NCI-H2029 treated with DMSO at 0.1 percent for 48 hours (cell line): ENCODE measurements at places on chromosomes 13 and 19.
A peak's percentile ranks its signal among the peaks of the same experiment; 100 is the strongest.

DNA sequence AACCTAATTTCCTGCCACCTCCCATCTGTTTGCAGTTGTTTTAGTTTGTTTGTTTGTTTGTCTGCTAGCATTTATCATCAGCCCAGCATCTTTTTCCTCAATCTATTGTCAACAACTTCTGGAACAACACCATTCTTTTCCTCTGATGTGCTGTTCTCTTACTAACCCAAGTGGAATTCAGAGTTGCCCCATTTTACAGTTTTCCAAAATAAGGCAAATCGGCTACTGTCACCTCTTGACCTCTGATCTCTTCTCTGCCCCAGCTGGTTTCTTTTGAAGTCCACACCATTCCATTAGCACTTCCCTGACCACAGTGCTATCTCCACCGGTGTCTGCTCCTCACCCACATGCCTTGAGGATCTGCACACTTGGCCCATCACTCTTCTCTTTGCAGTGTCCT, 102.4 kb downstream of the EFNB2 start:
- no peak for DNase-seq

DNA sequence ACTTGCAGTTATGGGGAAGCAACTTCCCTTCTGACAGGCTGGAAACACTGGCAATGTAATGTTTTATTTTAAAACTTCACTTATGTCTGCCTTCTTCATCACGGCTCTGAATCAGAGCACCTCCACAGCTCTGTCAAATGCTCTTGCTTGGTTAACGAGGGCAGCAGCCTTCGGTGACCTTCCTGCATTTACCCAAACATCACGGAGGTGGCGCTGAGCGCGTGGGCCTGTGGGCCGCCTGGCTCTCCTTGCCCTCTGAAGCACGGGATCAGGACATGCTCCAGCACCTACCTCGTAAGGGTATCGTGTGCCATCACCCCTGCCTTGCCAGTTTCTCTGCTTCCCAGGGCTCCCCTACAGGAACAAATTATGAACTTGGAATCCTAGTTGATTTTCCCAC, 310.0 kb downstream of the TEX29 start:
- DNase-seq: no peak

- no peak for DNase-seq
Measured at GRCh38 chr13:67150608-67151007, 79.5 kb downstream of the PCDH9 start.

- DNase-seq: no peak
Measured at GRCh38 chr13:109979228-109979627, 192.8 kb upstream of the IRS2 start.

- no peak for DNase-seq
Measured at GRCh38 chr13:35912841-35913240, 218.3 kb downstream of the DCLK1 start.

GRCh38 chr13:111114362-111115060, 599 bp upstream of the ARHGEF7 start:
- DNase-seq: peak; percentile 36

DNA sequence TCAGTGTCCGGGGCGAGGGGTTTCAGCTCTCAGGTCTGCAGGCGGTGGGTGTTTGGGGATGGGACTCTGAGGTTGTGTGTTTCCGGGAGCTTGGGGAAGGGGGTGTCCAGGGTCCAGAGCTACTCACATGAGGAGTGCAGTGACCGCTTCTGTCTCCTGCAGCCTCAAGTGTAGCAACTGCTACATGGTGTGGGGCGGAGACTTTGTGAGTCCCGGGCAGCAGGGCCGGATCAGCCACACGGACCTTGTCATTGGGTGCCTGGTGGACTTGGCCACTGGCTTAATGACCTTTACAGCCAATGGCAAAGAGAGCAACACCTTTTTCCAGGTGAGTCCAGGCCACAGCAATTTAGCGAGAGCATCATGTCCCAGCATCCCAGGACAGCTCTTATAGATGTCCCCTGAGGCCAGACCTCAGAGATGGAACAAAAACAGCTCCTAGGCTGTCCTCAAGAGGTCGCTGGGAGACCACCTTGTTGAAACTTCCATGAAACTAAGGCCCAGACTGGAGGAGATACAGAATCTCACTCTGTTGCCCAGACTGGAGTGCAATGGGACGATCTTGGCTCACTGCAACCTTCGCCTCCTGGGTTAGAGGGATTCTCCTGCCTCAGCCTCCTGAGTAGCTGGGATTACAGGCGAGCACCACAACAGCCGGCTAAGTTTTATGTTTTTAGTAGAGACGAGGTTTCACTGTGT, 44.9 kb downstream of the RYR1 start:
- DNase-seq: no peak

- DNase-seq: peak; percentile 19
Measured at GRCh38 chr19:56350416-56351045, 35.9 kb upstream of the ZSCAN5A start.

GRCh38 chr19:9672893-9673292, 2.0 kb downstream of the ZNF562 start:
- no peak for DNase-seq

GRCh38 chr13:41520660-41521630, 63.6 kb downstream of the RGCC start:
- DNase-seq: no peak

- DNase-seq: no peak
Measured at GRCh38 chr19:17536955-17537354, 18.5 kb upstream of the COLGALT1 start.

GRCh38 chr13:63774133-63774532, 2358.5 kb upstream of the PCDH20 start:
- DNase-seq: no peak

DNA sequence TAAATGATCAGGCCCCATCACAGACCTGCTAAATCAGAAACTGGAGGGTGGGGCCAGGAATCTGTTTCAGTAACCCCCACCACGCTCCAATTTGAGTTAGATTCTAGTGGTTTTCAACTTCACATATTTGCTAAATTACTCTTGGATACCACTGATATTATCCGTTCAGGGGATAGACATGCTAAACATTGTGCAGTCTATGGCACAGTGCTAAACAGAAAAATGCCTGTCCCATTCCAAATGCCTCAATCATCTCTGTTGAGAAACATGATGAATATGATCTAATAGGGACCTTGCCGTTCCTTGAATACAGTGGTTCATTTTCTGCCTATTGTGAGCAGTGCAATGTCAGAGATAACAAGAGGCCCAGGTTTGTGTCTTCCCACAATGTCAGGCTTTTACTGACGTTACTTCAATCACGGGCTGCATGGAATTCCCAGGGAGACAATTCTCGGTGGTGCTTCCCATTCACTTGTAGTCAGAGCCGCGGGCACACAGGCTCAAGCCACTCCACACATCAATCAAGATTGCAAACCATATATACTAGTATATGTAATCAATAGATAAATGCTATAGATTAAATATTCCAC, 52.7 kb downstream of the MYO16 start:
- DNase-seq: no peak

DNA sequence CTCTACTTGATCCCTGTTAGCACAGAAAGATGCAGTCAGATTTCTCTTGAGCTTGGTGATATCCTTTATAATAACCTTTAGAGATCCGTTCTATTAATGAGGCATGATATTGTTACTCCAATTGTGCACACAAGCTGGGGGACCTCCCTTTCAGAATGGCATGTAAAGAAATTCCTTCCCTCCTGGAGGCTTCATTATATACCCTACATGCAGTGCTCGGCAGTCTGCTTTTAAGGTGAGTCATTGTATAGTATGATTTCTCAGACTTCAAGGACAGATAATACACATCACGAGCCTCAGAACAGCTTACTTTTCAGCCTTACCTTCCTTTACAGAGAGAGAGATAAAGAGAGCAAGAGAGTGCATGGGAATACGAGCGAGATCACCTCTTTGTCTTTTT, 261.3 kb downstream of the ATP8A2 start:
- DNase-seq: no peak

DNA sequence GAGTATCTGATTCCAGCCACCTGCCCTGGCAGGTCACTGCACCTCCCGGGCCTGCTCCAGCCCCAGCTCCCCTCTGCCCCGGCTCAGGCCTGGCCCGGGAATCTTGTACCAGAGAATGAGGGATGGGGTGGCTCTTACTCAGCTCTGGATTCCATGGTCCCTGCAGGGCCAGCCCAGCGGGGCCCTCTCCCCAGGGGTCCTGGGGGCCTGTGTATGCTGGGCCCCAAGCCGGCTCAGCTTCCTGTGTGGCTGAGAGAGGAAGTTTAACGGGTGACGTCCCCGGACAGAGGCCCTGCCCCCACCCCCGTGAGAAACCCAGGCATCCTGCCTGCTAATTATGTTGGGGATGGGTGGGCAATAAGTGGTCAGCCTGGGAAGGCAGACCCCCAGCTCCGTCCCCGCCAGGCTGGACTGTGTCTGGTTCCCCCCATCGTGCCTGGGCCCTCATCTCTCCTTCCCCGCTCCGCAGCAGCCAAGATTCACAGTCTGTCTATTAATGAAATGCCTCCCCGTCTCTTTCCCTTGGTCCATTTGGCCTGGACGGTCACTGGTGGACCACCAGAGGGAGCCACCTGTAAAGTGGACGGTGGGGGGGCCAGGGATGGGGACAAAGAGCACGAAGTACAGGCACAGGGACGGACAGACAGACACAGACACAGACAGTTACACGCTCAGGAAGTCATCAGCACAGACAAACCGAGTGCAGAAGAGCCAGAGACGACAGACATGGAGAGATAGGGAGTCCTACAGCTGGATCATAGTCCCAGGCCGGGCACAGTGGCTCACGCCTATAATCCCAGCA, at the start of gene DENND1C:
Gene DENND1C, minus strand, starts transcription at position 247 of the 802 bp plus-strand sequence. Its CDS starts 92 bp downstream, at position 155.
- no peak for DNase-seq

DNA sequence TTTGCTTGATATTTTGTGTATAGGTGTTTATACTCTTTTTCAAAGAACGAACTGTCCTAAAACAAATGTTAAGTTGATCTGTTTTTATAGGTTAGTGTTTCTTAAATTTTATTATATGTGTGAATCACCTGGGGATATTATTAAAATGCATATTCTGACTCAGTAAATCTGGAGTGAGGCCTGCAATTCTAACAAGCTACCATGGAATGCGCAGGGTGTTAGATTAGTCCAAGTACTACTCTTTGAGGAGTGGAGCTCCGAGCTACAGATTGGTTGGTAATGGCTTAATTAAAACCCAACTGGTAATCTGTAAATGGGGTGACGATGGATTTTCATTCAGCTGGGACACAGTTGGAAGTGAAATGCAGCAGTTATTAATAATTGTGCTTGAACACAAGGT, 214.1 kb upstream of the UFM1 start:
- DNase-seq: no peak

DNA sequence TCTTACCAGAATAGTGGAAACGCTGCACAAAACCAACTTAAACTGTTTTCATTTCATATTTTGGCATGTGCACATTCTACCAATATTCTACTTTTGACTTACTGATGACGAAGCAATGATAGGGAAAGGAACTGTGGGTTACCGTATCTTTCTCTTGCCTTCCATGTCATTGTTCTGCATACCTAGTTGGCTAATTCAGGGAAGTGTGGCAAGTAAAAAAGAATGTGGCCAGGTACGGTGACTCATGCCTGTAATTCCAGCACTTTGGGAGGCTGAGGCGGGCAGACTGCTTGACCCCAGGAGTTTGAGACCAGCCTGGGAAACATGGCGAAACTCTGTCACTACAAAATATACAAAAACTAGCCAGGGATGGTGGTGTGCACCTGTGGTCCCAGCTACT, 108.2 kb downstream of the SIPA1L3 start:
- no peak for DNase-seq

DNA sequence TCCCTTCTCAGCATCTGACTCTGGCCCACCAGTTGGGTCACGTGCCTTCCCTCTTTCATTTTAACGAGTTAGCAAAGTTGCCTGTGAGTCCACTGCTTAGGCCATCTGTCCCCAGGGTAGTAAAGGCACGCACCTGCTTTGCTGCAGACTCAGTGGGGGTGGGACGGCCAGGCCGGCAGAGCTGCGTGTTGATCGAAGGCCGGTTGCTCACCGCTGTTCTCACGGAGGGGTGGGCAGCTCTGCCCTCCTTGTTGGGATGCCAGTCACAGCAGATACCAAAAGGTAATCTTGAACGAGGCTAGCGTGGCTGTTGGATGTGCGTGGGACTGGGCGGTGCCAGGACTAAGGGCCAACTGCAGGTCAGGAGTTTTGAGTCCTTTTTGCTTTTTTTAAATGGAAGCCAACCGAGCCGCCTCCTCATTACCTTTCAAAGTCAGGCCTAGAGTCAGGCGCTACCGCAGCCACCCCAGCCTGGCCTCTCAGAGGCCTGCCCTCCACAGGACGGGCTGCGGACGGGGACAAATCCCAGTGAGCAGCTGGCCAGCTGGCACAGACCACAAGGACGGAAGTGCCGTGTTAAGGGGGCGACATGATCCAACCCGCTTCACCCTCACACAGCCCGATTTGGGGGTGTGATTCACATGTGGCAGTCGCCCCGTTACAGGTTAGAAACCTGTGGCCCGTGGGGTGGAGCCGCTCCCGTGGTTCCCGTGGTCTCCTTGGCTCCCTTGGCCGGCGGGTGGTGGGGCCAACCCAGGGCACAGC, 20.6 kb downstream of the ADPRHL1 start:
- DNase-seq: no peak

DNA sequence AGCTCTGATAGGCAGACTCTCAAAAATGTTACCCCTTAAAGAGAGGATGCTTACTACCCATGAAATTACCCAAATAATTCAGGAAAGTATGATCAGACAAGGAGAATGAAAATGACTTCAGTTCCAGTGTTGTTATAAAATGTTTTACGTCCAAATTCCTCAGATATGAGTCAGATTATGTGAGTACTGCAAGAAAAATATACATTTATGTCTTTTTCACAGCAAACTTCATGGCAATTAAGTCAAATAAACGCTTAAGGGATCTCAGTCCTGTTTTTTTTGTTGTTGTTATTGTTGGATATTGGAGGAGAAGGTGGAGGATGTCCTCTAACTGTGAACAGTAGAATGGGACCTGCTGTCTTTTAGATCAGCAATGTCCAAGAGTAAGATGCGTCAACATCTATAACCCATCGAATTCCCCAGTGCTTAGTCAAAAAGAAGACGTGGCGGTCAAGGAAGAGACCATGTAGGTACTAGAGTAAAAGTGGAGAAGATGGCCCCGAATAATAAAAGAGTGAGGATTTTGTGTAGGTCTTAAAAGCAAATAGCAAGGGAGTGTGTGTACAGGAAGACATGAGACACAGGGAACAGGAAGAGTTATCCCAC, 215.4 kb upstream of the IRS2 start:
- no peak for DNase-seq

DNA sequence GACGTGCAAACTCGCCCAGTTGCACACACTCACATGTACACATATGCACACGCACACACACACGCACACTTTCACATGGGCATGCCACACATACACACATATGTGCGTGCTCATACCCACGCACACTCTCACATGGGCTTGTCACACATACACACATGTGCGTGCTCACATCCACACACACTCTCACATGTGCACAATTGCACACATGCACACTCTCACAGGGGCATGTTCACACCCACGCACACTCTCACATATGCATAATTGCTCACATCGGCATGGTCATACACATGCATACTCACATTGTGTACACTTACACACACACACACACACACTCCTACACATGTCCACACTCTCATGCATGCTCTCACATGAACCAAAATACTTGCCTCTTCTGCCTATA, 32.8 kb upstream of the PEPD start:
- DNase-seq: no peak

GRCh38 chr13:45809801-45810394, 41.7 kb downstream of the SIAH3 start:
- no peak for DNase-seq

- DNase-seq: no peak
Measured at GRCh38 chr13:79807554-79807953, 326.6 kb downstream of the NDFIP2 start.

GRCh38 chr19:13121551-13122274, 3.6 kb downstream of the NACC1 start:
- no peak for DNase-seq
